Activated CD4-positive, alpha-beta T cell treated with anti-CD3 and anti-CD28 coated beads, Interleukin-2, amount 50 U/mL, for 1 hour (primary cell): ENCODE measurements at places on chromosomes 16 and 17.

DNA sequence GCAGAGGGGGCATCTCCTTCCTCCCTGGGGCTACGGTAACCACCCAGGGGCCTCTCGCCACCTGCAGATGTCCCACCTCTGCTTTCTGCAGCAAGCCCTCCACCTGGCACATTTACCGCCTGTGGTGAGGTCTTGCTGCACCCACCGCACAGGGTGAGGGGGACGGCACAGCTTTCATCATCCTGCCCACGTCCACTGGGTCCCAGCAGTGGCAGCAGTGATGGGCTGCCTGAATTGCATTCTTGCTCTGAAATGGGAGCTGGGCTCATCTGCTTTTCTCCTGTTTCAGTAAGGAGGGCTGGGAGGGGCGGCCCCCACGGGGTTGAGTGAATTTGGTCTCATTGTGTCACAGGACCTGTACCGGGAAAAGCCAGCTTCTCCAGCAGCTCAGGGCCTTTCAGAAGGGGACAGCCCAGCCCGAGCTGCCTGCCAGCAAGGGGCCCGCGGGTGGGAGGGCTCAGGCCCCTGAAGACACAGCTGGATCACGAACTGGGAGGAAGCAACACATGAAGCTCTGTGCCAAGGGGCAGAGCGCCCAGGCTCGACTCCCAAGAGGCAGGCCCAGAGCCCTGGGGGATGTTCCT, 12.7 kb downstream of the DNAAF8 start:
- no peak for DNase-seq

- no peak for DNase-seq
Observed at GRCh38 chr17:48627623-48628521, 1.7 kb upstream of the HOXB9 start.

- no peak for DNase-seq
Observed at GRCh38 chr16:55012362-55012761, 81.7 kb downstream of the IRX5 start.

DNA sequence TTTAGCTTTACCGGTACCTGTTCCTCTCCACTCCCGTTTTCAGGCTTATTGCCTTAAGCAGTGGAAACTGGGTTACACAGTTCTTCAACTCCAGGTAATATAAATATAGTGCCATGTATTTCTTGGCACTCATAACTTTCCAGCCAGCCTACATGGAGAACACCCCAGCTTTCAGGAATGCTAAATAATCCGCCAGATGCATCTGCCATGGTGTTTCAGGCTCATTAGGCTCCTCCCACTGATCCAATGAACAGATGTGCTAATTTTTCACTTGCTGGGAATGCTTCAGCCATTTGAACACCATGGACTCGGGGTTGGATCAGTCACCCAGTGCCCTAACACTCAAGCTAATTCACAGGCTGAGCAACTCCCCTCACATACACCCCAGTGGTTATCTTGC, 4.6 kb downstream of the ANKFN1 start:
- no peak for DNase-seq

DNA sequence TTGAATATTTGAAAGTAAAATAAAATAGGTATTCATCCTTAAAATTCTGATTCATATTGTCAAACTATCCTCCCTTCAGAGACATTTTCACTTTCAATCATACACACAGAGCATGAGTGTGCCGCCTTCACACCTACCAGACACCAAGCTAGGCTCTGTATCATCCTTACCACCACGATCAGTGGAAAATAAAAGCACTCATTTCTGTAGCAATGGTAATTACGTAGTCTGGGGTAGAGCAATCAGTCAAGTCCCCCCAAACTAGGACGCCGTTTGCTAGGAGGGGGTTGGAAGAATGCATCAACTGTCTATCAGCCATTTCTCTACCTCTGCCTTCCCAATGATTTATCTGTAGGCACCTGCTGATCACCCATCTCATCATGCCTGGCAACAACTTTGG, 84.6 kb upstream of the GRIN2A start:
- no peak for DNase-seq

GRCh38 chr16:86087011-86087895, 188.3 kb downstream of the IRF8 start:
- DNase-seq: no peak

- no peak for DNase-seq
Observed at GRCh38 chr17:77489893-77490255, 349.1 kb downstream of the SEC14L1 start.

DNA sequence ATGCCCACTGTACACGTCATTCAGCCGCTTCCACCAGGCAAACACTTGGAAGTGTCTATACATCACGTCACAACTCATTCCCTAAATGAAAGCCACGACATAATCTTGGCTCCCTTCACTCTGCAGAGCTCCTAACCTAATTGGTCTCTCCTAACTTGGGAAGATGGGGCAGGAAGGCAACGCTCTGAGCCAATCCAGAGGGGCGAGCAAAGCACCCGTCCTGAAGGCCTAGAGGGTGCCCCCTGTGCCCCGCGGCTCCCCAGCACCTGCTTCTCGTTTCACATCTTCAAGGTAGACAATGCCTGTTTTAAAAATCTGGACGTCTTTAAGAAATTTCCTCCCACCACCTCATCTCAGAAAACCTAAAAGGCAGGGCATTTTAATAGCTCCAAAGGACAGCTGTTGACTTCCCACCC, 1.0 kb downstream of the CSNK2A2 start:
- DNase-seq: no peak

GRCh38 chr16:27214084-27214961, 11.0 kb downstream of the KDM8 start:
- DNase-seq: no peak

DNA sequence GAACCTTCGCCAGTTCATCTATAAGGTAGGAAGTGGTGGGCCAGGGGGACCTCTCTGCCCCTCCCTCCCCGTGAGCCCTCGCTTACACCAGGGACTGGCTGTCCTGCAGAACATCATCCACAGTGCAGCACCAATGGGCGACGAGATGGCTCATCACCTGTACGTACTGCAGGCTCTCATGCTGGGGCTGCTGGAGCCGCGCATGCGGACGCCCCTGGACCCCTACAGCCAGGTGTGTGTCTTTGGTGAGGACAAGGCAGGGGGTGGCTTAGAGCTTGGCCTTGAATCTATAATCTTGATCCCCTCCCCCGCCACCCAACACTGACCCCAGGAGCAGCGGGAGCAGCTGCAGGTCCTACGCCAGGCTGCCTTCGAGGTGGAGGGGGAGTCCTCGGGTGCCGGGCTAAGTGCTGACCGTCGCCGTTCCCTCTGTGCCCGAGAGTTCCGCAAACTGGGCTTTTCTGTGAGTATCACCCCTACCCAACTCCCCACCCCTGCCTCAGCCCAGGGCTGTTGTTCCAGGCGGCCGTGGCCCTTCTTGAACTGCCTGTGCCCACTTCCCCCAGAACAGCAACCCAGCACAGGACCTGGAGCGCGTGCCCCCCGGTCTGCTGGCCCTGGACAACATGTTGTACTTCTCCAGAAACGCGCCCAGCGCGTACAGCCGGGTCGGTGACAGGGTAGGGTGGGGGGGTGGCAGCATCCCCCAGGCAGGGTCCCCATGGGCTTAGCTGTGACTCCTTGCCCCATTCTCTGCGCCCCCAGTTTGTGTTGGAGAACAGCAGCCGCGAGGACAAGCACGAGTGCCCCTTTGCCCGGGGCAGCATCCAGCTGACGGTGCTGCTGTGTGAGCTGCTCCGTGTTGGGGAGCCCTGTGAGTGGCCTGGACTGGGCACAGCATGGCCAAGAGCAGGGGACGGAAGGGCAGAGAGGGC, 2.7 kb downstream of the ELMO3 start:
- DNase-seq: no peak

GRCh38 chr17:74801896-74802295, 25.8 kb upstream of the NAT9 start:
- no peak for DNase-seq

GRCh38 chr17:43669971-43670644, 8.4 kb upstream of the MEOX1 start:
- no peak for DNase-seq

GRCh38 chr17:46770818-46771560, 47.5 kb downstream of the WNT3 start:
- no peak for DNase-seq

- no peak for DNase-seq
Observed at GRCh38 chr16:24626256-24626655, 86.9 kb downstream of the RBBP6 start.

- peak; percentile 82 for DNase-seq
Observed at GRCh38 chr16:23801378-23801777, 34.4 kb upstream of the PRKCB start.

DNA sequence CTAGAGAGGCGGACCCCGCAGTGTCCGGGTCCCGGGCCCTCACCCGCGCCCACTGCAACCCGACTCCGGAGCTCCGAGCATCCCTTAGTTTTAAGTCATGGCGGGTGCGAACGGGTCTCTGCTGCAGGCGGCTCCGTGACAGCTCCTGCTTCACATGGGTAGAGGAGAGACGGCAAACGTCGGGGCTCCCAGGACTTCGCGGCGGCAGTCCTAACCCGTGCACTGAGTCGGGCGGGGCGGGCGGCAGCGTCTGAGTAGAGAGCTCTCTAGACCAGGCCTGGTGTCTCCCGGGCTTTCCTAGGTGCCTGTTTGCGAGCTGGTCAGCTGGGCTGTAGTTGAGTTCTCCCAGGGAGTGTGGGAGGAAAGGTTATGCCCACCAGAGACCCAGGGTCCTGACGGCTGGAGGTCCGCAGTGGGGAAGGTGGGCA, 345 bp downstream of the TSC2 start:
- no peak for DNase-seq

DNA sequence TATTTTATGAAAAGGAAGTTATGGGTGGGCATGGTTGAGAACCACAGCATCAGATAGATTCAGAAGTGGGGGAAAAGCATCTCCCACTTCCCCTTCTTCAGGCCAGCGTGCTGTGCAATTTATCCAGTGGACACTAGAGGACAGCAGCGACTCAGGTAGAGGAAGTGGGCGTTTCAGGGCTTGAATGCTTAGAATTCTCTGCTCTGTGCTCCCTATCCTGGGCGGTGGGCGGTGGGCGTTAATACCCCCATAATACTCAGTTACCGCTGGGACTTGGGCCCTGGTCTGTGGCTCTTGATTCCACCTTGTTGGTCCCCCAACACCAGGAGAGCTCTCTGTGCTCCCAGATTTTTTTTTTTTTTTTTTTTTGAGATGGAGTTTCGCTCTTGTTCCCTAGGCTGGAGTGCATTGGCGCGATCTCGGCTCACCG, 3.7 kb upstream of the LYZL6 start:
- peak; percentile 31 for DNase-seq

- DNase-seq: no peak
Observed at GRCh38 chr17:73015722-73016276, 76.7 kb downstream of the SLC39A11 start.

- no peak for DNase-seq
Observed at GRCh38 chr16:88929091-88929445, 47.9 kb downstream of the CBFA2T3 start.

DNA sequence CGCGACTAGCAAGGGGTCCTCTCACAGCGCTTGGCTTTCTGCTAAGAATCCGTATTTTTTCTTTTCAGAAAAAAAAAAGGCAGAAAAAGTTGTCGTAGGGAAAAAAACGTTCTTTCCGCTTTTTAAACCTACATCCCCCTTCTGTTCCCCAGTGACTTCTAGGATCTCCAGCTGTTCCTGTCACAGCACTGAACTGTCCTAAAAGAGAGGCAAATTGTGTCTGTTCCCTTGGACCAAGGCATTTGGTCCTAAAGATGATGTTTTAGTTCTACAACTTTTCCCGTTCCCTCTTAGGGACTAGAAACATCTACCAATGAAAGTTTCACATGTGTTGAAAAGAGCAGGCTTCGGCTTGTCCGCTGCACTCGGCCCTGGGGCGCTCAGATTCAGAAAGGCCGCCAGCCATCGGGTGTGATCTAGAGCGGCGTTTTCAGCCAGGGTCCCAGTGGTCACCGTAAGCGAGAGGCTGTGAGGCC, 100.7 kb upstream of the CHMP6 start:
- DNase-seq: no peak

DNA sequence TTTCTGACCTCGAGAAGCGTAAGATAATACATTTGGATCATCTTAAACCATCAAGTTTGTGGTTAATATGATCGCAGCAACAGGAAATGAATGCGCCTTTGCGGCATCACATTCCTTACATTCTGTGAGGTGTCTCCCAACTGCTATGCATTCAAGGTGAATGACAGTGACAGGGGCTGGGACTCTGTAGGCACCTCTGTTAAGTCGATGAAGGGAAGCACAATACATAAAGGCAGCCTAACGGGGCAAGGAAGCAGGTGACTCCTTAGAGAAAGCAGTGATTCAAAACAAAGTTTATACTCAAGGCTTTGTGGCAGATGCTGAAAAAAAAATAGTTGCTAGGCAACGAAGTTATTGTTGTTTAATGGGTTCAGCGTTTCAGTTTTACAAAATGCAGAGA, 21.6 kb upstream of the EVPL start:
- DNase-seq: no peak

- no peak for DNase-seq
Observed at GRCh38 chr16:28492511-28492910, 637 bp upstream of the CLN3 start.

- DNase-seq: no peak
Observed at GRCh38 chr16:81604960-81605383, 160.4 kb downstream of the CMIP start.

DNA sequence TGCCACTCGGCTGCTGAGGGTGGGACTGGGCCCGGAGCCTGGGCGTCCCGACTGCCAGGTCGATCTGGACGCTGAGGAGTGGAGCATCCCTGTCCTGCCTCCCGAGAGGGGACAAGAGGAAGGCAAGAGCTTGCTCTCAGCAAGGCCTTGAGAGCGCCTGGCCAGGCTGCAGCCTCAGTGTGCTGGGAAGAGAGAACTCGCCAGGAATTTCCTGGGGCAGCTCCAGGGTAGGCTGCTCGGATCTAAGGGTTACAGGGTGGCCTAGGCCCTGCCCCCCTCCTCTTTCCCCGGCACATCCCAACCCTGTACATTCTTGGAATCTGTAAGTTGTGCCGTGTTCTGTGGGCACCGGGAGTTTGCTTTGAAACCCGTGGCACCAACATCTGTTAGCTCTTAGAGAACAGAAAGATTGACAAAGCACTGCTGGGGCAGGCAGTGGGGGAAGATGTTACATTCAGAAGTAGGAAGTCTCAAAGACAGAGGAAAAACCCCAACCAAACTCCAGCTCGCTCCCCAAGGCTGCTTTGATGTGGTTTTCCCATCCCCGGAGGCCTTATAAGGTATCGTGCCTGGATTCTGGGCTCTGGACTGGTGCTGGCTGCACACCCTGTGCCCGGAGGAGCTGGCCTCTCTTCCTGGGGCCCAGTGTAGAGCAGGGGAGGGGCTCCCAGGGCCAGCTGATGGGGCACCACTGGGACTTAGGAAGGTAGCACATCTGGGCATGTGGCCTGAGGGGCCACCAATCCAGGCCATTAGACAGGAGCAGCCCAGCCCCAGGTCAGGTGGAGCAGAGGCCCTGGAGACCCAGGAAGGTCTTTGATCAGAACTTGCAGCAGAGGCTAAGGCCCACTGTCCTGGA, 55.2 kb downstream of the NKD1 start:
- DNase-seq: no peak

DNA sequence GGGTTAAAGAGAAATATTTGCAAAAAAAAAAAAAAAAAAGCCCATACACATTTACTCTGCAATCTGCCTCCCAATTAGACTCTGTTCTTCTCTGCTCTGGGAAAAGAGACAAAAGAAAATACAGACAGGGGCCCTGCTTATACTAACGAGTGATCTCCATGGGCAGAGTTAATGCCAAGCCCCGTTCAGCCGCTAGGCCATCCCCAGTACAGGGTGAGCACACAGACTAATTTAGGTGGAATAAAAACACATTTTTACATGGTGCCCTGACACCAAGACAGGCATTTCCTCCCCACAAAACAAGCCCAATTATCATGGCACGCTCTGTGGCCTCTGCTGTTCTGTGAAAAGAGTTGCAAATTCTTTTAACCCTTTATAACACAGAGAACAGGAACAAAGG, 356.3 kb upstream of the C16orf82 start:
- DNase-seq: no peak

GRCh38 chr17:75813081-75814020, 28.7 kb downstream of the UNK start:
- DNase-seq: no peak
